ENCODE measurements at places on chromosomes 1 and 21.

GRCh38 chr1:109765896-109766615, 2.3 kb upstream of the EPS8L3 start:
- no peak for DNase-seq

DNA sequence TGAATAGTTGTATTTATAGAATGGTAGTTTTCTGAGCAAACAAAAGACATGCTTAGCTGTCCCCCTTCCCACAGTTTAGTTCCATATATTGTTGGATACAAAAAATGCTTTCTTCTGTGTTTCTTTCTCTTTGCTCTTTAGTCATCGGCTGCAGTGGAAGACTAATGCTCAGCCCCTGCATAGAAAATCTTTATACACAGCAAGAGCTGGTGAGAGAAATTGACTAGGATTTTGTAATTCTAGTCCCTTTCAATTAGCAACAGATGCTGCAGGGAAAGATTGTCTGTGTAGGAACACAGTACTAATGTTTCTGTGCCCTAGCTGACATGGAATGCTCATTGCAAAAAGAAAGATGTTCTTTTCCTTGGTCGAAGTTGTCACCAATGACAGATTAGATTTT, 200.9 kb downstream of the RPS6KC1 start:
- DNase-seq = no peak

DNA sequence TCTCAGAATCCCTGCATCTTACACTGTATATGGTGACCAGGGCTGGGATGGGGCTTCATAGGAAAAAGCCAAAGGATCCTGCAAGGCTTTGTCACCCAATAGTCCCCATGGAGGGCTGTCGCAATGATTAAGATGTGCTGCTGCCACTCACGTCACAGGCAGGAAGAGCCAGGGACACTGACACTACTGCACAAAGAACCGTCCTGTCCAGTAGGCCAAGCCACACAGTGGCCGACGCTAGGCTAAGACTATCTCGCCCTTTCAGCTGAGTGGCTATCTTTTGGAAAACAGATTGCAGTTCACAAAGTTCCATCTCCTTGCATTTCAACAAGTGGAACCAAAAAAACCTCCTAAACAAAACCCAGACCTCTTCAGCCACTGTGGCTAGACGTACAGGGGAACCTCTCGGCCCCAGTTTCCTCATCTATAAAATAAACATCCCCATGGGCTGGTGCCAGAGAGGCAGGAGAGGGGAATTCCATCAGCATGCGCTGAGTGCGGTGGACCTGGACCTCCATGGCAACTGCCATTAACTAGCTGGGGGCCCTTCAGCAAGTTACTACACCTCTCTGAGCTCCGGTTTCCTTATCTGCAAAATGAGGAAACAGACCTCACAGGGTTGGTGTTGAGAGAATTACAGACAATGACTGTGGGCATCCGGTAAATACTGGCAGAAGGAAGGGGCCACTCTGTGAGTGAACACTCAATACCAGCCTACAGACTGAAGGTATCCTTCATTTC, 8.7 kb downstream of the CAPZB start:
- no peak for DNase-seq

DNA sequence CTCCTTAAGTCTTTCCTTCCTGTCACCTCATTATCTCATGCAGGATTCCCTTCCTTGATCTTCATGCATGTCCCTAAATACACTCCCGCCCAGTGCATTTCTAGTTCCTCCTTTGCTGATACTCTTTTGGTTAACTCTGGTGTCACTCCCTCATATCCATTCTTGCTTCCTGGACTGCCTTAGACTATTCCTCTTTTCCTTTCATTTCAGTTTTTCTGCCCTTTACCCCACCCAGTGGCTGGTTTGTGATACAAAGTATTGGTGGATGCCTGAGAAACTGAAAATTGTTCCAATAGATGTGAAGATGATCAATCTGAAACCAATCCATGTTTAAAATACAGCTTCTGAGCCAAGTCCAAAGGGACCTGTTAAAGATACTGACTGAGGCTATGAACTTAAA, 553.8 kb upstream of the CAMK1G start:
- no peak for DNase-seq

GRCh38 chr1:19640363-19641316, 3.5 kb upstream of the NBL1 start:
- no peak for DNase-seq

DNA sequence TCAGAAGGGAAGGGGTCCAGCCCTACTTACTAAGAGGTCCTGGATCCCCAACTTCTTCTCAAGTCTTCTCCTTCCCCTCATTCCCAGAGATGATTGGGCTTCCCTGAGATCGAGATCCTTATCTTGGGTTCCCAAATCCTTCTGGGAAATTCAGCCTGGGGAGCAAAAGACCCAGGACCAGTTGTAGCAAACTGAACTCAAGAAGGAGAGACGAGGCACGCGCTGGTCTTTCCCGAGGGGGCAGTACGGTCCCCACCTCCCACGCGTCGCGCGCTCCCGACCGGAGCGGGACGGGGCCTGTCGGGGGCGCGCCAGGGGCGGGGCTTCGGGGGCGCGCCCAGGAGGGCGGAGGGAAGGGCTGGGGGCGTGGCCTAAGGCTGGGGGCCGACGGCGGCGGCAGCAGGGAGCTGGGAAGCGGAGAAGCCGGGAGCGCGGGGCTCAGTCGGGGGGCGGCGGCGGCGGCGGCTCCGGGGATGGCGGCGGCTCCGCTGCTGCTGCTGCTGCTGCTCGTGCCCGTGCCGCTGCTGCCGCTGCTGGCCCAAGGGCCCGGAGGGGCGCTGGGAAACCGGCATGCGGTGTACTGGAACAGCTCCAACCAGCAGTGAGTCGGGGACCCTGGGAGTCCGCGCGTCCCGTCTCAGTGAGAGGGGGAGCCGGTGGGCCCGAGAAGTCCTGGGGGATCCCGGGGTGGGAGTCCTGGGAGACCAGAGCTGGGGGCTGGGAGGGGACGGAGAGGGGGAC, at the start of gene EFNA3:
EFNA3 (plus strand) TSS at position 369 of the 741 bp plus-strand sequence; CDS start at position 474, 105 bp downstream.
- peak; percentile 86 for DNase-seq

DNA sequence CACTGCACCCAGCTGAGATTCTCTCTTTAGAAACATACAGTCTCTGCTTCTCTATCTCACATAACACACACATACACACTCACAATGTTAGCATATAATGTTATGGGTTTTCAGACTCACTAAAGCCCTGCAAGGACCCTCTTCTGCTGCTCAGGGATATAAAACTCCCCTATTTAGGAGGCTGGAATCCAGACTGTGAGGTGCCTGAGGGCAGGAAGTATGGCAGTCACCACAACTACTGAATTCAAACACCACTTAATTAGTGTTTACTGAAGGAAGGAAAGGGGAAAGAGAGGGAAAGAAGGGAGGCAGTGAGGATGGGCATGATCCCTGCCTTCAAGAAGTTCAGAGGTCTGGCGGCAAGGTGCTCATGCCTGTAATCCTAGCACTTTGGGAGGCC, 7.8 kb upstream of the CDK18 start:
- no peak for DNase-seq

- DNase-seq = no peak
These were observed 38.5 kb downstream of the MSTO1 start for GRCh38 chr1:155648207-155649147.

DNA sequence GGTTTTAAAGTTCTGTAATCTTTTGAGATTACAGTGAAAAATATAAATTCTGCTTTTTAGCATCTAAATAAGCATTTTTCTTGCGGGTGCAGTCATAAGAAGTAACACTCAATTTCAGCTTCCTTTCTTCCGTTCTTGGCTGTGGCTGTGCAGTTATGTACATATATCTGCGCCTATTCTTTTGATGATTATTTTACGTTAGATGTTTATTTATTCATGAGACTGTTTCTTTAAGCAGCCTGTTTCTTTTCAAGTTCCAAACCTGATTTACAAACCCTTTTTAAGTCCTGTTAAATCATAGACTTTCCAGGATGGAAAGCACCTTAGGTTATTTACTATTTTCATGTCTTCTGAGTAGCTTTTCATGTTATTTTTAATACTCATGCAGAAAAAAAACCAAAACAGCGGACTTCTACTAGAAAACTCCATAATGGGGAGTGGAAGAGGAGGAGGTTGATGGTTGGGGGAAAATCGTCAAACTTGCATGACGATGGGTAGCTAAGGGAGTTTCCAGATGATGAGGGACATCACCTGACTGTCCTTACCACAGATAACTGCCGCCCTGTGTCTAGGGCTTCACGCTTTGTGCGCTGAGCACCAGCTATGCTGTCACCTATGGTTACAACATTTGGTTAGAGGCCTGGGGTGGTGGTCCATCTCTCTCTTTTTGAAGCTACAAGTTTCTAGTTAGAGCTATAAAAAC, 2.6 kb downstream of the PRDM2 start:
- no peak for DNase-seq

DNA sequence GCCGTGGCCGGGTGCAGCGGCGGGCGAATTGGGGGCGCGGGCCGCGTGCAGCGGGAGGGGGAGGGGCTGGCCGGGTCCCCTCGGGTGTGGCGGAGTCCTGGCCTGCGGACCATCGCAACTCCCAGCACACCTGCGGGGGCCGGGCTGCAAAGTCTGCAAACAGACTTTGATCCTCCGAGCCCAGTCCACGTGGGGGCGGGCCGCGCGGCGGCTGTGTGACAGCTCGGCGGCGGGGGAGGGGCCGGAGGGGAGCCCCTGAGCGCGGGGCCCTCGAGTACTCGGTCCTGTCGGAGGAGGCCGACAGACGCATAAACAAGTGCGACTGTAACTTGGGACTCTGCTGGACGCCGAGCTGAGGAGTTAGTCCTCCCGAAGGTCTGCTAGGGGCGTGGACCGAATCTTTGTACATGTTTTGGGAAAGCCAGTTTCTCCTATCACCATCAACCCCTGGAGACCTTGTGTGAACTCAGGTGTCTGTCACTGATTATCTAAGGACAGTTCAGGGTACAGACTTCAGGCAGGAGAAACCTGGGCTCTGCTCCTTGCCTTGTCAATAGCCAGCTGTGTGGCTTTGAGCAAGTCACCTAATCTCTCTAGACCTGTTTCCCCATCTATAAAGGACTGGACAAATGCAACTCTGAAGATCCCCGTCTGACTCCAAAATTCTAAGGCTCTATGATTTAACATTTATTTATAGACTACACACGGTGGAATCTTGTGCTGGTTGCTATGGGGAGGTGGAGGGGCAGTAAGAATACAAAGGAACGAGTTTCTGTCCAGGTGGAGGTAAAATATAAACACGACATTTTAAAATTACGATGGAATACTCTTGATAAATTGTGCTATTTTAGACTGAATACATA, 710 bp upstream of the SLC30A1 start:
- DNase-seq = no peak

GRCh38 chr1:105793536-105794146, 1262.8 kb upstream of the PRMT6 start:
- peak; percentile 19 for DNase-seq

- DNase-seq = no peak
These were observed 38.4 kb upstream of the PRDM2 start for GRCh38 chr1:13661539-13661938.

GRCh38 chr1:63628607-63629006, 35.4 kb downstream of the PGM1 start:
- DNase-seq = no peak

DNA sequence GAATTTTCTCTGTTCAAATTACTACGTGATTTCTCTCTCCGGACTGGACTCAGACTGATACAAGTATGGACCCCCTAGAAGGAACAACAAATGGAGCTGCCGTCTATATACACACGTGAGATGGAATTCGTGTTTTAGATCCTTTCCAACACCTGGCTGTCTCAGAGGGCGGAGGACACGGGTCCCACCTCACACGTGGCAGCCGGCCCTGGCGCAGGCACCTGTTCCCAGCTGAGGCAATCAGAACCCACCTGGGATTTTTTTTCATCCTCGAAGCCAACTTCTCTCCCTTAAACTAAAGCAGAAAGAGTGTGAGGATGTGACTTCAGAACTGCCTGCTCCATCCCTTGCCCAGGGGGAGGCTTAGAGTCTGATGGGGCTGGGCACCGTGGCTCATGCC, 34.1 kb upstream of the SCCPDH start:
- no peak for DNase-seq

- no peak for DNase-seq
These were observed 494.6 kb downstream of the NEGR1 start for GRCh38 chr1:71787699-71788098.

DNA sequence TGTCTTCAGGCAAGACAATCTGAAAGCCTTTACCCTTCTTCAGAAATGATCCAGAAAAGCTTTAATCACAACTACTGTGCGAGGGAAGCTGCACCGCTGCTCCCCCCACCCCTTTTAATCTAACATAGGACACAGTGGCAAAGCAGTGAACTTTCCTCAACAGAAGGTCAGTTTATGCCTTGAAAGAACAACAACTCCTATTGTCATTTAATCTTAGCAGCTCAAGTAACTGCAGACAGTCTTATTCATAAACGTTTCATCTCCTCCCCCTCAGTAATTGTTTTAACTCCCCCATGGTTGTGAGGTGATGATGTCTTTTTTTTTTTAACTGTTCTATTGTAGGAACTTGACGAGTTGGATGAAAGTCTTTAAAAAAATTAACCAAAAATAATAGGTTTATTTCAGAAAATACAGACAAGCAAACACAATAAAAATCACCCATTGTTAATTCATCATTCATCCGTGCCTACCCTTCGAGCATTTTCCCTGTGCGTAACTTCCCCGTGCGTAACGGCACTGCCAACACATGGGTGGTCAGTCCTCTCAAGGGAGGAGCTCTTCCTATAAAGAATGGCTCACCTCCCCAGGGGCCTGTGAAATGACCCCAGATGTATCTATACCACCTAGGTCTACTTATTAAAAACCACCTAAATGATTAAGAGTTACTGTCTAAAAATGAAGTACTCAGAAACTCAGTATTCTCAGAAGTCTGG, 3.3 kb upstream of the ADAR start:
- DNase-seq = no peak

- no peak for DNase-seq
These were observed 4.3 kb downstream of the OSBPL9 start for GRCh38 chr1:51621161-51621560.
